ENCODE measurements at places on chromosomes 16 and 17. TPM values are rescaled to one million over a fixed set of nuclear protein-coding genes. Genes with fewer than 3 reads are reported as not detected.

- no peaks in the 10 kb centered on the region for H3K4me1 ChIP-seq
- no peak for DNase-seq
- no peaks in the 10 kb centered on the region for H3K36me3 ChIP-seq
- no peaks in the 10 kb centered on the region for H3K27me3 ChIP-seq
- H3K27ac ChIP-seq: no peak overlapping the region
Measured at GRCh38 chr17:70810609-70811008, 641.3 kb downstream of the KCNJ2 start.

- H3K27ac ChIP-seq: no peak overlapping the region
- no peak overlapping the region for H3K4me3 ChIP-seq
- no peaks in the 10 kb centered on the region for H3K27me3 ChIP-seq
- no peaks in the 10 kb centered on the region for H3K36me3 ChIP-seq
Measured at GRCh38 chr17:22507823-22508222, 815.5 kb downstream of the KCNJ18 start.

DNA sequence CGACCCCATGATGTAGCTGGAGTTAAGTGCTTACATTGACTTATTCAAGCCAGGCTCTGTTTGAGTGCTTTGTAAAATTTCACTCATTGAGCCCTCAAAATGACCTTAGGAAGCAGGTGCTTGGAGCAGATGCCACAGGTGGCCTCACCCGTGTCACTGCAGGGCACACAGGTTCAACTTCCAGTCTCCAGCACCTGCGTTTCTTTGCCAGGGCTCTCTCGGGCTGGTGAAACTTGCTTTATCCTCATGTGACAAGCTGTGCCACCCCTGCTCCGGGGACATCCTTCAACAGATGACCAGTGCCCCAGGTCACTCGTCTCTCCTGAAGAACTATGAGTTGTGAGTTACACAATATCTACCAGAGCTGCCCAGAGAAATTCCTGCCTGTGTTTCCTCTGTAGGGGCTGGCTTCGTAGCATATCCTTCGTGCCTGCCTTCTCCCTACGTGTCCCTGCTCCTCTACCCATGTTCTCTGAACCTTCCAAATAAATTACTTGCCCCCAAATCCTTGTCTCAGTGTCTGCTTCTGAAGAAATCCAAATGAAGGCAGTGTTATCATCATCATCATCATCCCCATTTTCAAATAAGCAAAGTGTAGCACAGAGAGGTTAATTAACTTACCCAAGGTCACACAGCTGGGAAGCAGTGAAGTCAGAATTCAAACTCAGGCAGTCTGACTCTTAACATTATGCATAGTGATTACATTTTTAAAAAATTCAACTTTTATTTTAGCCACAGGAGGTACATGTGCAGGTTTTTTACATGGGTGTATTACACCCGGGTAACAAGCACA, 352.5 kb downstream of the NPIPA8 start:
- no peaks in the 10 kb centered on the region for H3K36me3 ChIP-seq
- no peaks in the 10 kb centered on the region for H3K4me1 ChIP-seq
- H3K27me3 ChIP-seq: no peaks in the 10 kb centered on the region

DNA sequence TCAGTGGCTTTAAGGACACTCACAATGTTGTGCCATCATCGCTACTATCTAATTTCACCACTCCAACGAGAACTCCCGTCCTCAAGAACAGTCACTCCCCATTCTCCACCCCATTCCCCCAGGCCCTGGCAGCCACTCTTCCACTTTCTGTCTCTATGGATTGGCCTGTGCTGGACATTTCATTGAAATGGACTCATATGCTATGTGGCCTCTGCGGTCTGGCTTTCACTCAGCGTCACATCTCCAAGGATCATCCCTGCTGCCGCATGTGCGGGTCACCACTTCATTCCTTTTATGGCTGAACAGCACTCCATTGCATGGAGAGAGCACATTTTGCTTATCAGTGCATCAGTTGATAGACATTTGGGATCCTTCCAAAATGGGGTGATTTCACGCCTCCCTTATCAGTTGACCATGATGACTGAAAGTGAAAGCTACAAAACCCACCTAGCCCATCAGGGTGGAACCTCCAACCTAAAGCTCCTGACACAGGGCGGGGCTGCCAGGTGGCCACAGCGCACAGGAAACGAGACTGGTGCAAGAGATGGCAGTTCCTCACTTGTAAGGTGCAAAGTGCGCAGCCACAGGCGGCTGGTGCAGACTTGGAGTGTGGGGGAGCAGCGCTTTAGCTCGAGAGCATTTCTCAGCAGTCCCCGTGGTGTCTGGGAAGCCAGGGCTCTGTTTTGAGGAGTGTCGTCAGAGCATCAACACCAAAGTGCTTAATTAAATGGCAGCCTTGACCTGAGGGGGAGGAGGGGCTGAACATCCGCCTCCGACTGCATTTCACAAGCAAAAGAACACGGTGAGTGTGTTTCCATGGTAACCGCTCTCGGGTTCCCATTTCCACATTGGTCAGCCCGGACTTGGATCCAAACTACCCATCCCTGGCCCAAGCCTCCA, 23.8 kb downstream of the COTL1 start:
- H3K27ac ChIP-seq: no peak overlapping the region
- H3K36me3 ChIP-seq: no peaks in the 10 kb centered on the region
- H3K4me1 ChIP-seq: peaks cover 10% of the 10 kb centered on the region
- H3K27me3 ChIP-seq: no peaks in the 10 kb centered on the region
- H3K4me3 ChIP-seq: no peak overlapping the region
- no peak for DNase-seq

DNA sequence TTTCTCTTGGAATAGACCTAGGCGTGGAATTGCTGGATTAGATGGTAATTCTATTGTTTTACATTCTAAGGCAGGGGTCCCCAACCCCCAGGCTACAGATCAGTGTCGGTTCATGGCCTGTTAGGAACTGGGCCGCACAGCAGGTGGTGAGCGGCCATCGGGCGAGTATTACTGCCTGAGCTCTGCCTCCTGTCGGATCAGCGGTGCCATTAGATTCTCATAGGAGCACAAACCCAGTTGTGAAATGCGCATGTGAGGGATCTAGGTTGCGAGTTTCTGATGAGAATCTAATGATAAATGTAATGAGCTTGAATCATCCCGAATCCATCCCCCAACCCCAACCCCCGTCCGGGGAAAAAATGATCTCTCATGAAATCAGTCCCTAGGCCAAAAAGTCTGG, 23.0 kb downstream of the NLRC5 start:
- no peak overlapping the region for H3K27ac ChIP-seq
- H3K27me3 ChIP-seq: no peaks in the 10 kb centered on the region
- no peak overlapping the region for H3K4me3 ChIP-seq
- H3K4me1 ChIP-seq: no peaks in the 10 kb centered on the region
- no peak for DNase-seq
- H3K36me3 ChIP-seq: no peaks in the 10 kb centered on the region

DNA sequence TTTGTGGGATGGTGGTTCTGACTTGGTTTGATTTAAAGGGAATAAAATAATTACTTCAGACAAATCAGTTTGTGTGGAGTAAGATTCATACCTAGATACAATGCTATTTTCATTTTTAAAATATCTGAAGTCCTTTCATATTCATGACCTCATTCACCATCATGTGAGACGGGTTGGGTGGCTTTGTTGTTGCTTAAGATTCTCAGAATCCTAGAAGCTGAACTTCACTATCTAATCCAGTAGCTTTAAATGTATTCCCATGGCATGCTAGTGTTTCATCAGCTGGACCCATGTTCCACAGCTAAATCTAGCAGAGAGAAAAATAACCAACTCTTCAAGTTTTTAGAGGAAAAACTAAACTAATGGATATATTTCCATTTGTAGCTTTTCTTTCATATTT, 2.7 kb upstream of the AMFR start:
- H3K27me3 ChIP-seq: no peaks in the 10 kb centered on the region
- peaks cover 9% of the 10 kb centered on the region for H3K4me1 ChIP-seq
- peak; percentile 34 for DNase-seq
- H3K36me3 ChIP-seq: no peaks in the 10 kb centered on the region
- H3K4me3 ChIP-seq: no peak overlapping the region

GRCh38 chr17:78929908-78930775, 5.0 kb upstream of the TIMP2 start:
- DNase-seq: no peak
- H3K27ac ChIP-seq: no peak overlapping the region
- peaks cover 19% of the 10 kb centered on the region for H3K4me1 ChIP-seq

DNA sequence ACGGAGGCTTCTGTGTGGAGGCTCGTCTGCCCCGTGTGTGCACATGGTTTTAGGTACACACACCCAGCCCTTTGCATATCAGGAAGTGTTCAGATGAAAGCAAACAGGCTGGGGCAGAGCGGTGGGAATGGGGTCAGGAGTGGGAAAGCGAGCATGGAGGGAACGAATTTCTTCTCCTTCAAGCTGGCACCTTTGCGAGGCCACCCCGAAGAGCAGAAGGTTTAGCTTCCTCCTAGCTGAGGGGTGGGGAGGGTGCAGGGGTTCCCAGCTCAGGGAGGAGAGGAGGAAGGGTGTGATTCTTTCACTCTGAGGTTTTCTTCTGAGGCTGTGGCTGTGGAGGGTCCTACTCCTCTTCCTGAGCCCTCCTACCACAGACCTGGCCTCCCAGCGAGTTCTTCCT, 83.6 kb downstream of the ABR start:
- DNase-seq: no peak
- H3K27me3 ChIP-seq: no peaks in the 10 kb centered on the region
- H3K27ac ChIP-seq: peak overlapping the region; percentile 76
- no peaks in the 10 kb centered on the region for H3K36me3 ChIP-seq

DNA sequence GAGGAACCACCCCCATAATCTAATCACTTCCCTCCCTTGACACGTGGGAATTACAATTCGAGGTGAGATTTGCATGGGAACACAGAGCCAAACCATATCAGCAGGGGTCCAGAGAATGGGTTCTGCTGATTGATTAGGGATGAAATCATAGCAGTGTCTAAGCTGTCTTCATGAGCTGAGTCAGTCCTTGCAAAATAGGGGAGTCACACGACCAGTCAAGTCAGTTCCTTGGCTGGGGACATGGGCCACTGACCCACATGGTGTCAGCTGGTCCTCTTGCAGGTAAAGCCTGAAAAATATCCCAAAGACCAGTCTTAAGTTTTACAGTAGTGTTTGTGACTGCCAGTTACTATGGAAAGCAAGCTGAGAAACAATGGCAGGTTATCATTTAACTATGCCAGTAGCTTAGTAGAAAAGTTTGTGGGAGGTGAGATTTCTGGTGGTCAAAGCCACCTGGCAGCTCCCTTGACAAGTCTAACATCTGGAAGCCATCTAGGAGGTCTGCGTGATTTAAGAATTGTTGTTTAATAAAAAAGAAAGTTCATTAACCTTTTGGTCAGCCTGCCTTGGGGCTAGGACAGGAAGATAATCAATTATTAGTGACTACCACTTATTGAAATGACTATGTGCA, 15.7 kb upstream of the ATF7IP2 start:
- H3K36me3 ChIP-seq: no peaks in the 10 kb centered on the region
- H3K4me1 ChIP-seq: no peaks in the 10 kb centered on the region
- DNase-seq: no peak
- H3K27ac ChIP-seq: no peak overlapping the region

GRCh38 chr16:84699147-84699711, 571 bp upstream of the USP10 start:
- peak overlapping the region; percentile 94 for H3K27ac ChIP-seq
- DNase-seq: no peak
- H3K4me3 ChIP-seq: peak overlapping the region; percentile 99
- no peaks in the 10 kb centered on the region for H3K36me3 ChIP-seq
- H3K27me3 ChIP-seq: no peaks in the 10 kb centered on the region

GRCh38 chr17:65278050-65278819, 141.1 kb downstream of the RGS9 start:
- no peaks in the 10 kb centered on the region for H3K4me1 ChIP-seq
- H3K27ac ChIP-seq: no peak overlapping the region
- no peaks in the 10 kb centered on the region for H3K27me3 ChIP-seq
- no peak overlapping the region for H3K4me3 ChIP-seq
- H3K36me3 ChIP-seq: no peaks in the 10 kb centered on the region
- peak; percentile 84 for DNase-seq

GRCh38 chr16:62516001-62516400, 479.8 kb upstream of the CDH8 start:
- no peaks in the 10 kb centered on the region for H3K36me3 ChIP-seq
- no peak overlapping the region for H3K27ac ChIP-seq
- no peak overlapping the region for H3K4me3 ChIP-seq
- no peaks in the 10 kb centered on the region for H3K27me3 ChIP-seq
- no peak for DNase-seq
- no peaks in the 10 kb centered on the region for H3K4me1 ChIP-seq

DNA sequence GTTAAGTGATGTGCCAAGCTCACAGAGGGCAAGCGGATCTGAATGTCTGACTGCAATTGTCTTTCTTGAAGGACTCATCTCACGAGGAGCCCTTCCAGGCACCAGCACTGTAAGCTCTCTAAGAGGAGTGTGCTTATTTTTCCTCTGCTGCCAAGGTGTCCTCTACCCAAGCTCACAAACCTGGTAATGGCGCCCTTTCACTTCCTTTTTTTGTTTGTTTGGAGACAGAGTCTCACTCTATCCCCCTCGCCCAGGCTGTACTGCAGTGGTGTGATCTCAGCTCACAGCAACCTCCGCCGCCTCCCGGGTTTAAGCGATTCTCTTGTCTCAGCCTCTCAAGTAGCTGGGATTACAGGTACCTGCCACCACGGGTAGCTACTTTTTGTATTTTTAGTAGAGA, 233.8 kb downstream of the MAP2K4 start:
- H3K4me1 ChIP-seq: no peaks in the 10 kb centered on the region
- DNase-seq: no peak

DNA sequence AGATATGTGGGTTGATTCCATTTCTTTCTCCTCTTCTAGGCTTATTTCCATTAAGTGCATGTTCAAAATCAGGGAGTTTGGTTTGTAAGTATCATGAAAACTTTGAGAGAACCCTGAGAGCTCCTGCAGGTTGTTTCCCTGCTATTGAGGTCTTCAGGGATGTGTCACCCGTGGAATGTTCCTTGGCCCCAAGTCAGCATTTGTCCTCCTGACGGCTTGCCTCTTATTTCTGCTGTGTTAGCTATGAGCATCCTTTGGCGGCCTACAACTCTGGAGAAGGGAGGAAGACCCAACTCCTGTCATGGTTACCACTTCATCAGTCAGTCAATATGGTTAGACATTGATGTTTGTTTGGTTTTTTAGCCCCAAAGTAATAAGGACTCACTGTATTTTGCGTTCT, 180.8 kb downstream of the FTO start:
- H3K27ac ChIP-seq: no peak overlapping the region
- H3K27me3 ChIP-seq: no peaks in the 10 kb centered on the region

DNA sequence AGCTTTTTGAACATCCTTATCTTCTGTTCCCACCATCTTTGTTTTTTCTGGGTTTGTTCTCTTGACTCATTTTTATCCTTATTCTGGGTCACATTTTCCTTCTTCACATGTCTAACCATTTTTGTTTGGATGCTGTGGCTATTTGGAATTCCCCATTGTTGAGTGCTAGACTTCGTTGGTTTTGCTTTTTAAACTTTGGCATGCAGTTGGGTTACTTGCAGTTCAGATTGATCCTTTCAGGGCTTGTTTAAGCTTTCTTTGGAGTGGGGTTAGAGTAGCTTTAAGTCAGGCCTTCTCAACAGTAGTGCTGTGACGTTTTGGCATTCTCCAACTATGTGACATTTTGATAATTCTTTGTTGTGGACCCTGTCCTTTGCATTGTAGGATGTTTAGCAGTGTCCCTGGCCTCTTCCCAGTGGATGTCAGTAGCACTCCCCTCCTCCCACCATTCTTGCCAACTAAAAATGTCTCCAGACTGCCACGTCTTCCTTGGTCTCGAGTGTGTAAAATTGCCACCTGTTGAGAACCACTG, 21.1 kb downstream of the PRMT7 start:
- H3K27me3 ChIP-seq: no peaks in the 10 kb centered on the region
- H3K36me3 ChIP-seq: no peaks in the 10 kb centered on the region
- no peak for DNase-seq
- no peak overlapping the region for H3K4me3 ChIP-seq
- H3K4me1 ChIP-seq: peaks cover 29% of the 10 kb centered on the region

PDILT gene
- total RNA-seq: not detected

HOXB9 gene
- total RNA-seq: 1.5 TPM

CRYBA1 gene
- total RNA-seq: not detected

TIMP2 gene
- 63.3 TPM for total RNA-seq

RNF135 gene
- 7.6 TPM for total RNA-seq

OGFOD3 gene
- total RNA-seq: 30.5 TPM

PRR15L gene
- total RNA-seq: 64.9 TPM

Measured in hepatocyte (in vitro differentiated cells).